ENCODE measurements at places on chromosomes 7 and 10. TPM values are rescaled to one million over a fixed set of nuclear protein-coding genes. Genes with fewer than 3 reads are reported as not detected.

The PROSER2 gene
- total RNA-seq, result 2.0 TPM

The MSMB gene
- total RNA-seq, result not detected

The CPN1 gene
- not detected for total RNA-seq

The NPFFR1 gene
- total RNA-seq, result not detected

The GHRHR gene
- total RNA-seq, result not detected

The MACROH2A2 gene
- 12.2 TPM for total RNA-seq

The CALHM1 gene
- not detected for total RNA-seq

The ANKRD61 gene
- total RNA-seq, result not detected

The DBF4 gene
- 36.5 TPM for total RNA-seq

The SGPL1 gene
- total RNA-seq, result 24.0 TPM

The NUTM2A gene
- total RNA-seq, result 2.3 TPM

The NXPH1 gene
- not detected for total RNA-seq

The ACTL6B gene
- total RNA-seq, result not detected

The CCL24 gene
- total RNA-seq, result not detected

The CCM2 gene
- 62.2 TPM for total RNA-seq

The STEAP1B gene
- total RNA-seq, result 25.9 TPM

The RET gene
- total RNA-seq, result 1.6 TPM

The PIK3AP1 gene
- not detected for total RNA-seq

The HTR5A gene
- not detected for total RNA-seq

The MMP21 gene
- total RNA-seq, result not detected

The PITX3 gene
- total RNA-seq, result 0.17 TPM

Data from smooth muscle cell of trachea (primary cell).